ENCODE measurements at places on chromosomes 16 and 17.

- no peak for DNase-seq
Measured at GRCh38 chr16:53166099-53166498, 111.3 kb downstream of the CHD9 start.

- DNase-seq, result no peak
Measured at GRCh38 chr17:14755002-14755401, 454.1 kb downstream of the HS3ST3B1 start.

DNA sequence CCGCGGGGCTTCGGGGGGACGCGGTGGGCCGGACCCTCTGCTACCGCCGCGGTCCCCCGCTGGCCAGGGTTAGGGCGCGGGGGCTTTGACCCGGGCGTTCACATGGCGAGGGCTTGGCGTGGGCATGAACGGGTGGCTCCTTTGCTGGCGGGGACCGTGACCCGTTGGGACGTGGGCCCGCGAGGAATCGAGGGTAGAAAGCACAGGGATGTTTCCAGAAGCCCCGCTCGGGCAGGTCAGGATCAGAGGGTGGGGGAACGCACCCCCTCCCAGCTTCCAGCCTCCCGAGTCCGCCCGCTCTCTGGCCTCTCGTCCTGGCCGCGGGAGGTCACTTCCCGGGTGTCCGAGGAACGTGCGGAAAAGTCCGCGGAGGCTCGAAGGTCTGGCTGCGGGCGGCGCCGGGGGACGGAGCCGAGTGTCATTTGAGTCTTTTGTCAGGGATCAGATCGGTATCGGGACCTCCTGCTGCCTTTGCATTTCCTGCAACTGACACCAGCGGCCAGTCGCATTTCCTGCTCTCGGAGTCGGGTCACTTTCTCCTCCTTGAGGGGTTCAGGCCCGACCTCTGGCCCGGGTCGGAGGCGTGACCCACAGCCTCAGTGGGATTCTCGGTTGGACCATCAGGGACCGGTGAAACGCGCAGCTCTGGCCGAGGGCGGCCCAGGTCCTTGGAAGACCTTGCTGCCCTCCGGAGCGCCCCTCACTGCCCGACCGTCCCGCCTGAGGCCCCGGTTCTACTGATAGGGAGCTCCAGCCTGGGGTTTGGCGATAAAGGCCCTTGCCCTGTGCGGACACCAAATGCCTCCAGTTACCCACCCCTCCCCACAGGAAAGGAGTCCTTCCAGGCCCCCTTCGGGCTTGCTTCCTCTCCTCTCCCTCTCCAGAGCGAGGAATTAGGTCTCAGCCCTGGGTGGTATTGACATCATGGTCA lies 702 bp upstream of the WNT3 start:
- DNase-seq, result no peak

GRCh38 chr17:57097832-57098421 lies 12.9 kb downstream of the AKAP1 start:
- no peak for DNase-seq

DNA sequence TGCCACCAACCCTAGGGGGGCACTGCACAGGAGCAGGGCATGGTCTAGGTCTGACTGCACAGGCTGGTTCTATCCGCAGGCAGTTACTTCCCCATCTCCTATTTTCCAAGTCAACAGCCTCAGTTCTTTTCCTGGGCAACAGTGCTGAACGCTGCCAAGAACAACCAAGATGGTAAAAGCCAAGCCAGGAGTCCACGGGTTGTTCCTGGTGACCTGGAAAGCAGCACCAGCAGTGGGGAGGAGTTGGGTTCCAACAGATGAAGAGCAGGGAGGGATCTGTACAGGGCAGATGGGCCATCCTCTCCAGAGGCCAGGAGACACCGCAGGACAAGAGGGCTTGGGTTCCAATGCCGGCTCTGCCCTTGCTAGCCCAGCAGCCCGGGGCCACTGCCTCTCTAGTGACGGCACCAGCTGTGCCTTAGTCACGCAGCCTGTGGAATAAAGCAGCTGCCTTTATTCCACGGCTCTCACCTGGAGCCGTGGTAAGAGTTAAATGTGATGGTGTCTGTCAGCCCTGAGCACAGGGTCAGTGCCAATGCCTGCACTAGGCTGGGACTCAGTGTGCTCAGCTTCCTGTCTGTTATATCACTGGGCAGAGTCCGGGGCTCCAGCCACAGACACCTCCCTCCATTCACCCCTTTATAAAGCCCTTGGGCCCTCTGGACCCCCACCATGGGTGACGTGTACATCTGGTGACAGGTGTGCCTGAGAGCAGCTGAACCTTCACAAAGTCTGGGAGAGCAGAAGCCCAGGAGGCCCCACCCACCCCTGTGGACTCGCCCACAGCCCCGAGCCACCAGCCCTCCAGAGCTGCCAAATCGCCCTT lies 44.9 kb downstream of the MARF1 start:
- DNase-seq, result no peak

DNA sequence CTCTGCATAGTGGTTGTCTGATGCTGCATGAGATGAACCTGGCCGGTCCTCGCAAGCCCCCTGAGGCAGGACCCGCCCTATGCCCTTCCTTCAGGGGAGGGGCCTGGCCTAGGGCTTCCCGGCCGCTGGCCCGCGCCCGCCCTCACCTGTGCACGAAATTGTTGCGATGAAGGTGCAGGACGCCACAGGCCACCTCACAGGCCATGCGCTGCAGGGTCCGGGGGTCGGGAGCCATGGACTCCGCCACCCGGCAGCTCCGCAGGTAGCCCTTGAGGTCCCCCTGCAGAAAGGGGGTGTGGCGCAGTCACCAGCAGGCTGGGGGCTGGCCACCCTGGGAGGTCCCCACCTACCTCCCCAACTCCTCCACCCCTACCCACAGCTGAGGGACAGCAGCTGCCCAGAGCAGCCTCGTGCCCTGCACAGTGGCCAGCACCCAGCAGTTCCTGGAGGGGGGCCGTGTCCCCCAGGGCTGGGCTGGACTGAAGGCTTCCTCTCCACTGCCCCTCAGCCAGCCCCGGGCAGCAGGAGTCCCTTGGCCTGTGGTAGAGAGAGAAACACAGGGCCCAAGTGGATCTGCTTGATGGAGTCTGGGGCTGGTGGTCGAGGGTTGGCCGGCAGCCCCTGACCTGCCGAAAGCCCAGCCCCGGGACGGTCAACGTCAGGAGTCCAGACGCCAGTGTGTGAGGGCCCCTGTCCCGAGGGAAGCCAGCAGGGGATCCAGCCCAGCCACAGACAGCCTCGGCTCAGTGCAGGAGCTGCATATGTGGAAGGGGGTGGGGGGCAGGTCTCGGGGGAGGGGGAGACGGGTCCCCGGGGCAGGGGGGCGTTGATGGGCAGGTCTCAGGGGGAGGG lies 38.8 kb upstream of the PVALEF start:
- no peak for DNase-seq

DNA sequence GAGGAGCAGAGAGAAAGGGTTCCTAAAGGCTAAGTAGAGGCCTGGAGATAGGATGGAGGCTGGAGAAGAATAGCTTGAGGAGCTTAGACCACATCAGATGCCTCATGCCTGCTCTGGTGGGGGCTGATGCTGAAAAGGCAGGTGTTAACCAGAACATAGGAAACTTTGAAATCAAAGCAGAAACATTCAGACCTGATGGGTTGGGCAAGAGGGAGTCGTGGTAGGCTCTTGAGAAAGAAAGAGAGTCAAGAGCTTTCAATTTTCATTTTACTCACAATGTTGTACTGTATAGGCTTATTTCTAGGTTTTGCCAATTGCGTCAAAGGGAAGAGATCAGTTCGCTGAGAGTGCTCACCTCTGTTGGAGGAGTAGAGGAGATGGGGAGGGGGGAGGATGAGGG lies 406.6 kb upstream of the SALL1 start:
- DNase-seq, result no peak

DNA sequence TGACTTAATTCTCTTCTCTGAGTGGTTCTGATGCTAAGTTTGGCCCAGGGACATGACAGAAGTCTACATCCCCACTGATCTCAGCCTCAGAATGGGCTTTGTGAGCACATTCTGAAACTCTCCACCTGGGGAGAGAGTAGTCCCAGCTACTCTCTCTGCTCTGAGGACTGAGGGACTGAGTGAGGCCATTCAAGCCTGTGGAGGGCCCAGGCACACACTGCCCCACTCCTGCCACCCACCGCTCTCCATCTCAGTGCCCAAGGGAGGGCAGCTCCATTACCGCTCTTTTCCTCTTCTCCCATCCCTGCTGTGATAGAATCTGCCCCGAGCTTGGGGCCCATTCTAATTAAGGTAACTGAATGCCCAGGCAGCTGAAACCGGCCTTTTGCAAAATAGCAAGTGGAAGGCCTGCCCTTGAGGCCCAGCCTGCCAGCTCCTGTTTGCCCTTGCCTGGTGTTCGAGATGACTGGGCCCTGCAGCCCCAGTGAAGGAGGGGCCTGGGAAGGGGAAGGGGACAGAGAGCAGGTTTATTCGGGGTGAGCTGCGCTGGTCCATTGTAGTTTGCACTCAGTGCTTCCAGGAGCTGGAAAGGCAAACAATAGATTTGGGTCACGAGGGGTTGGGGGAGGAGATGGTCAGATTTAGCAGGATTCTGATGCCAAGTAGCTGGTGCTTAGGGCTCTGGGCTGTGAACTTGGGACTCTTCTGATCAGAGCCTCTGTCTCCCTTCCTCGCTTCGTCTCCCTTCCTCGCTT lies 76.2 kb downstream of the RAB11FIP4 start:
- no peak for DNase-seq

GRCh38 chr16:12522334-12522733 lies 281.4 kb downstream of the CPPED1 start:
- DNase-seq, result no peak

DNA sequence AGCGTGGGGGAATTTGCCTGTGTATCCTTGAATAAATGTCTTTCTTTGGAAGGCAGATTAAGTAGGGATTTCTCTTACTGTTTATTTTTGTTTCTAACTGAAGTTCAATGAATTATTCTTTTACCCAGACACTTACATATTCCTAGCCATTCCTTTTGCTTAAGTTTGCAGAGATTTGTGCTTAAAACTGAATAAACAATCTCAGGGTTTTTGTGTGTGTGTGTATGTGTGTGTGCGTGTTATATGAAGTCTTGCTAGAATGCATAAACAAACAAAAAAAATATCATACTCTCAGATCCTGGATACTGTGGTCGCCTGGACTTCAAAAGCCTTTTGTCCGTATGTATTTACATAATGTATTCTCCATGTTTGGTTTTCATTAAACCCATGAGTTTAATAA lies 672.8 kb downstream of the MAF start:
- DNase-seq, result no peak

GRCh38 chr17:47733674-47734410 lies 806 bp downstream of the TBX21 start:
- DNase-seq, result no peak

- DNase-seq, result no peak
Measured at GRCh38 chr17:83128306-83129240, 49.2 kb downstream of the METRNL start.

DNA sequence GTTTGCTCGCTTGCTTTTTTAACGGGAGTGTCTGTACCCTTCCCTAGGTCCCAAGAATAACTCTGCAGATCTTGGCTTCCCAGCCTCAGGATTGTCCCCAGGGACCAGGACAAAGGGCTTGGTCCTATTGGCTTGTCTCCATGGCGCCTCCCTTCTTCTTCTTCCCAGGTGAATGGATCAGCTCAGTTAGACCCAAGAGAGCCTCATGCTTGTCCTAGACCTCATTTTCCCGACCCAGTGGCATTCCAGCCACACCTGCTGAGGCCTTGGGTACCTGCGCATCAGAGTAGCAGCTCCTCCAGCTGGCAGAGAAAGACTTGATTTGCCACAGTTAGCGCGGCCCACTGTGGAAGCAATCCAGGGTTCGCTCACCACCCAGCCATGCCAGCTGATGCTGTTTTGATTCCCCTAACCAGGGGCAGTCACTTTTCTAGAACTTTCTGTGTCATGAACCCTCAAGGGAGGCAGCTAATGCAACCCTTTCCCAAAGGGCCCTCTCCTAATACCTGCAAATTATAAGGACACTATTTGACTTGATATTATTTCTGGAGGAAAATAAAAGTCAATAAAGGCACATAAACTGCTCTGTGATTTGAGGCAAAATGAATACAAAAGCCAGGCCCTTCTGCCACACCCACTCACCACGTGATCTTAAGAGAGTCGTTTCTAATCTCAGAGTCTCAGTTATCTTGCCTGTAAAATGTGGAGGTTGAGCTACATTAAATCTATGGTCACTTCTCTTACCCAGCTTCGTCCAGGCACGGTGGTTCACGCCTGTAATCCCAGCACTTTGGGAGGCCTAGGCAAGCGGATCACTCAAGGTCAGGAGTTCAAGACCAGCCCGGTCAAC lies 13.9 kb downstream of the GPR142 start:
- DNase-seq, result no peak

DNA sequence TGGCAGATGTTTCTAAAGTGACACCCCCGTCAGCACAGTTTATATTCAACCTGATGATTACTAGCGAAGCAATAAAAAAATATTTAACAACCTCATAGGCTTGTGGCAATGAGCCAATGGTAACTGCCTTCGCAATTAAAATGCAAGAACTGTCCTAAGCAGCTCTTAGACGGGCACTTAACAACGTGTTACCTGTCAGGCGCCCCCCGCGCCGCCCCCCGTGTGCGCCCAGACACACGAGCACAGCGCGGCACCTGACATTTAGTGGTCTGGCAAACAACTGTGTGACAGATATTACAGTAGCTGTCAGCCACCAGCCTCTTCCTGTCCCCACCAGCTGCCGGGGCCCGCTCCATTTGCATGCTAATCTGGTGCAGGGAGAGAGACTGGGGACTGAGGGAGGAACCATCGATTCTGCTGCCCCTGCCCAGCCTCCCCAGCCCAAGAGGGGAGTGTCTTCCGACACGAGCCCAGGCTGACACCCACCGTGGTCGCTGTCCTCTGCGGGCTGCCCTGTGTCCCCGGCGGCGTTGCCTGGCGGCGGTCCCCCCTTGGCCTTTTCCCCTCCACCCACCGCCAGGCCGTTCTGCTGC lies 12.7 kb downstream of the NDUFAF8 start:
- no peak for DNase-seq

GRCh38 chr17:52064791-52065211 lies 93.7 kb downstream of the CA10 start:
- no peak for DNase-seq

DNA sequence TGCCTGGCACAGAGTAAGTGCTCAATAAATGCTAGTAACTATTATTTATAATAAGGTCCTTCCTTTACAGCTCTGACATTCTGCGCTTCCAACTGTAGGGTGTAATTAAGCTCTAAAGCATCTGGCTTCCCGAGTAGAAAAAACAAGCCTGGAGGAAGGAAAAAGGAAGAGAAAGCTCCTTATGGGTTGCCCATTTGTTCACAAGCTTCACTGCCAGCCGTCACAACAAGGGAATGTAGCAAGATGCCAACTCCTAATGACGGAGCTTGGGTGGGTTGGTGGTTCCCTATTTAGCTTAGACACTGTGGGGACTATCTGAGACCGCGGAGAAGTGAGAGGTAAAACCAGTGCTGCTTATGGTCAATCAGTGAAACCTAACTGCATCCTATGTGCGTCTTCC lies 7.3 kb upstream of the RPRML start:
- DNase-seq, result no peak

GRCh38 chr16:66612422-66612821 lies 7.9 kb downstream of the CMTM3 start:
- no peak for DNase-seq

DNA sequence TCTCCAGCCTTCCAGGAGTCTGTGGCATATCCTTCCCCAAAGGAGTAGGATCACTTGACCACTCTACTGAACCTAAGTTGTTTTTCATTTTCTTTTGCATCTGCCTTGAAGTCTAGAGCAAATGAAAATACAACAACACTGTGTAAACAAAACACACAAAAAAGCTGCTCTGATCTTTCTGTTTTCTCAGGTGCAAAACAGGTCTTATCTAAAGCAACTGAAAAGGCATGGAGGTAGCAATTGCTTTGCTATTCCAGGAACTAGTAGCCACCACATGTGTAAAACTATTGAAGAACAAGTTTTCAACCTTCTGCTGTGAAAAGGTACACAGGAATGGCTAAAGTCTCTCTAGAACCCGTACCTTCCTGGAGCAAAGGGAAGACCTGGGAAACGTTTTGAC lies 127.1 kb downstream of the PITPNC1 start:
- no peak for DNase-seq

GRCh38 chr17:20967776-20968175 lies 75.0 kb downstream of the USP22 start:
- DNase-seq, result no peak

All from NCI-H1048 (cell line).